Cerebellar cortex (tissue), 1 donor: ENCODE measurements at places on chromosomes 6 and 20.

GRCh38 chr6:44787254-44787834 lies 399.8 kb downstream of the CDC5L start:
- no peak for DNase-seq

DNA sequence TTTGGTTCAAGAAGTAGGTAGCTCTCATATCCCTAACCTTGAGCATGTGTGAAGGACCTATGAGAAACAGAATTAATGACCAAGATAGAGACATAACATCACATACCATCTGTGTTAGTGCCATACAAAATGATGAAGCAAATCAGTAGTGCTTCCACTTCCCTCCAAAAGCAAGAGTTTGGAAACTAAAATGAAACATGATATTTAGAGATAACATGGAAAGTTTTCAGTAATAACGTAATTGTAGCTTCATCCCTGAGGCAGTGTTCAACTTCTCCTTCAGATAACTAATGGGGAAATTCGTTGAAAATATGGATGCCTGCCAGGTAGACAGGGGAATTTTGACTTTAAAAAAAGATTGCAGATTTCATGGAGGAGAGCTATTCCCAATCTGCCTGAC lies 248.4 kb upstream of the IRAK1BP1 start:
- DNase-seq = no peak

DNA sequence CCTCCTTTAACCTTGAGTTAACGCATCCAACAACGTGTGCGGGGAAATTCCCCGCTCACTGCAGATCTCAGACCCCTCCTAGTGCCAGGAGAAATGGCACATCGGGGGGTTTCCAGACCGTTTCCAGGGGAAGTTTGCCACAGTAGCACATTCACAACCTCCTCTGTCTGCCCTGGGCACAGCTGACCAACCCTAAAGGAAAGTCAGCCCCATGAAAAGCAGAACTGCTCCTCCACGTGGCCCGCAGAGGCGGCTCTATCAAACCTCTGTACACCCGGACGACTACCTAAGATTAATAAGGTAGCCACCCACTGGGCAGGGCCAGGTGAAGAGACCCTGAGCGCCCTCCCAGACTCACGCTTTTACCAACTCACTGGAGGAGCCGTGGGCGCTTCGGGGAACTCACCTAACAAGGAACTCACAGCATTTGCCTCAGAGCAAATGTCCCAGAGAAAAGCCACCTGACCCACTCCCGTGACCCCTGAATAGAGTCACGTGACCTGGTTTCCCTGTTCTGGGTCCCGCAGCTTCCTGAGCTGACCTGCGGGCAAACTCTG lies 93.1 kb downstream of the PRND start:
- no peak for DNase-seq

DNA sequence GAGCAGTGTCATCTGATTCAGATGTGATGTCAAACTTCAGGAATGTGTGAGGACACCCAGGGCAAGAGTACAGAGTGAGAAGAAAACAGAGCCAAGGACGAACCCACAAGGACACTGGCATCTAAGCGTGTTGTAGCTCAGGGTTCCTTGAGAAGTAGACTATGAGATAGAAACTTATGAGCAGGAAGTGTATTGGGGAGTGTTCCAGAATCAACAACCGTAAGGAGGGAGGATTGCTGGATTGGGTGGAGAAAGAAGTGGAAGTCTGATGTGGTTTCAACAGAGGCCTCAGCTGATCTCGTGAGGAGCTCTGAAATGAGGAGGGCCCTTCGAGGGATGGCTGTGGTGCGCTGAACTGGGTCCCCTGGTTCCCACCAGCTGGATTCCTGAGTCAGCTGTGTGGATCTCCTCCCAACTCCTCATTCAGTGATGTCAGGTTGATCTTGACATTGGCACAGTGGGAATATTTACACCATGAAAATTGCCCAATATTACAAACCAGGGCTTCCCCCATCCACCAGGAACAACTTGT lies 25.7 kb upstream of the IGF2R start:
- DNase-seq = no peak

- no peak for DNase-seq
These were observed 617.0 kb downstream of the RNF144B start for GRCh38 chr6:19004176-19004575.

GRCh38 chr6:99416226-99416625 lies 8.9 kb downstream of the PNISR start:
- no peak for DNase-seq

DNA sequence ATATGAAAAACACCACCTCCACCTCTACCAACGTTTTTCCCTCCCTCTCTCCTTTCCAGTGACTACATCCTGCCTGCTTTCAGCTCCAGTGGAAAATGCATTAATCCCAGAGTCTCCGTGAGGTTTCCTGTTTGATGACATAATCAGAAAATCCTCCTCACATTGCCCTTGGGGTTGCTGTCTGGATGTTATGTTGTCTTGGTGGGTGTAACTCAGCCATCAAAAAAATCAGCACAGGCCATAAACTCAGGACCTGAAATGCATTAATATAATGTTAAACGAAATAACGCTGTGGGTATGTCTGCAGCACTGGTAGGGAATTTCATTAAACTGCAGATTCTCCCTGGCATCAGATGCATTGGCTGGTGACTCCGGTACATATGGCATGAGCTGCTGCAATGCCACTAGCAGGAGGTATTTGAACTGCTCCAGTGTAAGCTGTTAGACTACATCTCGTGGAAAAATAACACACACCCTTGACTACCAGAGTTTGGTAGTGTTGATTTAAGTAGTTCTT lies 297.8 kb downstream of the PRL start:
- peak; percentile 23 for DNase-seq

- DNase-seq = no peak
These were observed 29.5 kb downstream of the CEP85L start for GRCh38 chr6:118621799-118622470.

- no peak for DNase-seq
These were observed 8.2 kb downstream of the SPINT3 start for GRCh38 chr20:45507011-45507820.

DNA sequence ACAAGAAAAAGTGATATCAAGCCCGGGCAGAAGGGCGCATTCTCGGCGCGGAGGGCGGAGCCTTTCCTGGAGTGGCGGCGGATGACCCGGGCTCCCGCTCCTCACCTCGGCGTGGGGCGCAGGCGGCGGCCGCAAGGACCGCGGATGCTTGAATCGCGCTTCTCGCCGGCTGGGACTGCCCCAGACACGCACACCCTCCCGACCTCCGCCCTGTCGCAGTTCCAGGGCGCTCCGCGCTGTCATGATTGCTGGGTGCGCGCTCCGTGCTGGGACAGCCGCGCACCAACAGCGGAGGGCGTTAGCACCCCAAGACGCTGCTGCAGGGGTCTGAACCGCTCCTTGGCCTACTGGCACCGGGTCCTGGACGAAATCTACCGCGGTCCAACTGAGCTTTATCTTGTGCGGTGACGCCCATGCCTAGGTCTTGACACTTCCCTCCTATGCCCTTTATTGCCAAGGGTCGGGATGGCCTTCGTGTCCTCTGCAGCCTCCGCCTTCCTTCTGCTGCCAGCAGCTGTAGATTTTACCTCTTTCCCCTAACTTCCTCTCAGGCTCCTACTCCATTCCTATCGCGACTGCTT lies 43.3 kb downstream of the IRAK1BP1 start:
- DNase-seq = no peak

- no peak for DNase-seq
These were observed 243.8 kb upstream of the IRAK1BP1 start for GRCh38 chr6:78623554-78623953.

DNA sequence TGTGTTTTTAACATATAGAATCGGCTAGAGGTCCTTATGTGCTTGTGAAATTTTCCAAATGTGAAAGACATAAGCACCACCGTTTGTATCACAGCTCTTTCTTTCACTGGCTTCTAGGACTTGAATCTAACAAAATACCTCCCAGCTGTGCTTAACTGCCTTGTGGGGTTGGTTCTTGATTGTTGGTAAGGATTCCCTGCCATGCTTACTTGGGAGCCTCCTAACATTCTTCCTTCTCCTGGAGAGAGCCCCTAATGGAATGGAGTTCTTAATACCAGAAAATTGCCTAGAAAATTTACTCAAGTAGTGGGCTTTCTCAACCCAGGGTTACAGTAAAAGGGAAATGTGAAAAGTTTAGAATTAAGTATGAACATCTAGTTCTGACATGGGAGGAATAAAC lies 121.2 kb downstream of the COL19A1 start:
- DNase-seq = no peak

DNA sequence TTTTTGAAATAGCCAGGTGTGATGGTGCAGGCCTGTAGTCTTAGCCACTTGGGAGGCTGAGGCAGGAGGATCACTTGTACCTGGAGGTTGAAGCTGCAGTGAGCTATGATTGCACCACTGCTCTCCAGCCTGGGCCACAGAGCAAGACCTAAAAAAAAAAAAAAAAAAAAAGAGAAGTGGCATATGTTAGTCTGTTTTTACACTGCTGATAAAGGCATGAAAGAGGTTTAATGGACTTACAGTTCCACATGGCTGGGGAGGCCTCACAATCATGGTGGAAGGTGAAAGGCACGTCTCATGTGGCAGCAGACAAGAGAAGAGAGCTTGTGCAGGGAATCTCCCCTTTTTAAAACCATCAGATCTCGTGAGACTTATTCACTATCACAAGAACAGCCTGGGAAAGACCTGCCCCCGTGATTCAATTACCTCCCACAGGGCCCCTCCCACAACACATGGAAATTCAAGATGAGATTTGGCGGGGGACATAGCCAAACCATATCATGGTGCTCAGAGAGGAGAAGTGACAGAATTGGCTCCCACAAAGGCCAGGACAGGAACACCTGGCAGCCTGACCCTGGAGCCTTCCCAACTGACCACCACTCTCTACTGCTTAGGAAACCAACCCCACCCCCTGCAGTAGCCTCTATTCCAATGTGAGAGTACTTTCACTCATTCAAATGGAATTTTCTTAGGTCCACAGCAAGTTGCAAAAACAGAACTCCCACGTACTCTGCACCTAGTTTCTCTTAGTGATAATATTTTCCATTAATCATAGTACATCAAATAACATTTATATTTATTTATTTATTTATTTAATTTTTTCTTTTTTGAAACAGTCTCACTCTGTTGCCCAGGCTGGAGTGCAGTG lies 29.8 kb downstream of the ARHGAP40 start:
- no peak for DNase-seq

- DNase-seq = no peak
These were observed 14.9 kb downstream of the THBS2 start for GRCh38 chr6:169238766-169239165.

DNA sequence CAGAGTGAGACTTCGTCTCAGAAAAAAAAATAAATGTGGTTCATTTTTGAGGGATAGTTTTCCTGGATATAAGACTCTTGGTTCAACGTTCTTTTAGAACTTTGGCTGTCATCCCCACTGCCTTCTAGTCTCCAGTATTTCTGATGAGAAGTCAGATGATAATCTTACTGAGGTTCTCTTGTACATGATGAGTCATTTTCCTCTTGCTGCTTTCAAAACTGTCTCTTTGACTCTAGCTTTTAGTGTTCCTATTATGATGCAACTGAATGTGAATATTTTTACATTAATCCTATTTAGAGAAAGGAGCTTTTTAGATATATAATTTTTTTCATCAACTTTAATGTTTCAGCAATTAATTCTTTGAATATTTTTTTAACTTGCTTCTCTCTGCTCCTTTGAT lies 46.0 kb upstream of the OR14J1 start:
- no peak for DNase-seq

GRCh38 chr6:15751721-15752350 lies 89.0 kb upstream of the DTNBP1 start:
- no peak for DNase-seq

- no peak for DNase-seq
These were observed 57.7 kb downstream of the DHX35 start for GRCh38 chr20:39019805-39020325.

GRCh38 chr6:105067329-105067728 lies 110.4 kb downstream of the LIN28B start:
- no peak for DNase-seq

DNA sequence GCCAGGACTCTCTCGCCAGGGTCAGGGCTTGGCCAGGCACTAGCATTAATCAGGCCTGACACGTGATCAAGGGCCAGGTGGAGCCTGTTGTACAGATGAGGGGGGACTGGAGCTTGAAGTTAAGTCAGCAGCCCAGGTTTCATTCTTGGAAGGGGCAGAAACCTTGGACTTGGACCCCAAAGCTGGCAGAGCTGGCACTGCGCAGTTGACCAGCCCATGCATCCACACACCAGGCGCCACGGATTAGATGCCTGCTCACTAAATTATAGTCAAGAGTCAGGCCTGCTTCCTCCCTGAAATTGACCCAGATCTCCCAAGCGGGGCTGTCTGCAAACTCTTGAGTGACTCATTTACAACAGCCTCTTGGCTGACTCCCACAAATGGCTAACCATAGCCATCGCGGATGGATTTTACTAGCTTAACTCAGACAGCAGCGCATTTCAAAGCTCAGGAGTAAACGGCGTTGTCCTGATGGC lies 4.1 kb upstream of the TAF4 start:
- DNase-seq = no peak

- DNase-seq = peak; percentile 3
These were observed 60.8 kb upstream of the SSTR4 start for GRCh38 chr20:22974354-22974753.

DNA sequence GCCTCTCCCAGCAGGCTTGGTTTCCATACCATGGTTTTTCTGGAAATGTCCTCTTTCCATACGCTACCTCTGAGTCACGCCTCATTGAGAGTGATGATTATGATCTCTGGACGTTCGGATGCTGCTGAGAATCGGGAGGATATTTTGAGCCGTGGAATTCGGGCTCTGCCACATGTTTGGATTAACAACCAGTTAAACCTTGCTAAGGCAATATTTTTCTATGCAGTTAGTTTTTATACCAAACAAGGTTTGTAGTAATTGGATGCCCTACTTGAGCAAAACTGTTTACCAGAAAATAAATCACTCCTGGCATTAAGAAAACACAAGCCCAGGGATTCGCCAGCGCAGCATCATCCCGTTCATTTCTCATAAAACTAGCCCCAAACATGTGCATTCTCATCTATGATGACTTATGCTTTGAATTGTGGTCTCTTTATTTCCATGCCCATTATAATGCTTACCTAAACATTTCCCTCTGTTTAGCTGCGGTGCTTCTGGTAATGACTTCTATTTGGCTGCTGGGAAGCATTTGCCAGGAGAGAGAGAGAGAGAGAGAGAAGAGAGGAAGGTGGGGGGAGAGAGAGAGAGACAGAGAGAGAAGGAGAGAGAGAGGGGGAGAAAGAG lies 198.9 kb downstream of the CLIC5 start:
- DNase-seq = no peak

- DNase-seq = no peak
These were observed 5.8 kb downstream of the SLPI start for GRCh38 chr20:45248609-45249008.

- no peak for DNase-seq
These were observed 10.4 kb downstream of the IGF2R start for GRCh38 chr6:159979136-159979874.

DNA sequence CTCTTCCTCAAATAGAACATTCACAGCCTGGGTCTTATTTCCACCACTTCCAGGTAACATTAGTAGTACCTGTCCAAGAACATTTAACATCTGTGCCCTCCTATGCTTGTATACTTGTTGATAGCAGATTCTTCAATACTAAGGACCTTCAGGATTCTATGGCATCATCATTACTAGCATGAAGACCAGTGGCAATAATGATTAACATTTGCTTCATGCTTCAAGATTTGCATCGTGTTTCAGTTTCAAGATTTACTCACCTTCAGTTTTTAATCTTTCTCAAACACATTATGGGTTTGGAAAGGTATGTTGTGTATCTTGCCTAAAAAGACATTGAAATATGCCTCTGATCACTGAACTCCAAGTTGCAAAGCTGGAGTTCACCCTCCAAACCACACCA lies 412.8 kb upstream of the NRSN1 start:
- DNase-seq = no peak

- DNase-seq = peak; percentile 82
These were observed 13.2 kb downstream of the OTOR start for GRCh38 chr20:16761305-16761829.

- no peak for DNase-seq
These were observed 95.2 kb downstream of the JAG1 start for GRCh38 chr20:10578607-10579006.
